ENCODE measurements at places on chromosomes 3 and 15.

DNA sequence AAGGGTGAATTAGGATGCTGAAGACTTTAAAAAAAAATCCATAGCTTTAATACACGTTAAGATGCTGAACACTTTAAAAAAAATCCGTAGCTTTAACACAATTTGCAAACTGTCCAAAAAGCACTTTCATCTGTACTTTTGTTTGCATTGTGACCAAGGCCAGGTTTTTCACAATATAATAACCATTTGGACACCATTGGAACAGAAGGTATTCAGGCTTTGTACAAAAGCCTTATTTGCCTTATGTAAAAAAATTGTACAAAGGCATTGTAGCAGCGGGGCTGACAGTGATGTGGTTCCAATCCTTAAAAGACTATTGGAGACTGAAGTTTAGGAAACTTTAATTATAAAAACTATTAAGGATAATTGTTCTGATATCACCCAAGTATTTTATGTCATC, 15.2 kb upstream of the ICE2 start:
- DNase-seq, result no peak

DNA sequence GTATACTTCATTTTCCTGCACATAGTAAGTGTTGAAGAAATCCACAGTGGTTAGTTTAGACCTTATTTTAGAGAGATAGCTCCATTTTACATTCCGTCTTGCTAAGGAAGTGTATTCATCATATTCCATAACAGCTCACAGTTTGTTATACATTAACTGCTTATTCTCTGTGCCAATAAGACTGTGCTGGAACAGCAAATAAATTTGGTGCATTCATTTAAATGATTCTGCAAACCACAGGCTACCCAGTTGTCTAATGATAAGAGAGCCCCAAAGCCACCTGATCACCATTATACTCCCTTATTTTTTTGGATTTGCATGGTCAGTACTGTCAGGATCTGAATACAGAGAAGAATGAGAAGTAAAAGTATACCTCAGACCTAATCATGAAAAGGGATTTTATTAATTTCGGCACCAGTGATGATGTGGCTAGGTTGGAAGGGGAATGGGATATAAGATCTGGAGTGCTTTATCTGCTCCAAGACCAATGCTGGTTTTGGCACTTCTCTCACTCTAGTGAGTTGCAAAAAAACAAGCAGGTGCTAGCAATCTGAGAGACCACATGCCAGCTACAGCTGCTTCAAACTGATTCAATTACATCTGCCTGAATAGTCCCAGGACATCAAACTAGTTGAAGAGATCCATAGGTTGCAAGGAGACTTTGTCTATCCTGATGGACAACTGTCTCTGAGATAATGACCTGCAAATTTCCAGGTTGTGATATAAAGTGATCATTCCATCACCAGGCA, 254.8 kb downstream of the ZBTB20 start:
- no peak for DNase-seq

- peak; percentile 67 for DNase-seq
These were observed 8.0 kb downstream of the CHD2 start for GRCh38 chr15:92907896-92908712.

- DNase-seq, result peak; percentile 75
These were observed 39.3 kb downstream of the BDH1 start for GRCh38 chr3:197516517-197516889.

- DNase-seq, result no peak
These were observed 84.7 kb upstream of the GOLGA8J start for GRCh38 chr15:29998033-29998432.

DNA sequence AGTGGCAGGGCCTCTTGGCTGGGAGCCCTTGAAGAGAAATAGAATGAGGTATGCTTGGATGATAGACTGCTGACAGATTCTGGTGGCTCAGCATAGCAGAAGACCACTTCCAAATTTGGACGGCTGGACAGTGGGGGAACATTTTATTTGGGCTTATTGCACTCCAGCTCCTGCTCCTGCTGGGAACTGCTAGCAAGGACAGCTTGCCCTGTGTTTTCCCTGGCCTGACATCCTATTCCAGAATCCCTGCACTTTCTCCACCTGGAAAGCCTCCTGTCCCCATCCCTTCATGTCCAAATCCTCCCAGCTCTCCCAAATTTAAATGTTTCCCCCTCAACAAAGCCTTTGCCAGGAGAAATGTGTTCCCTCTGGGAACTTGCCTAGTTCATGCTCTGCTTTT, 9.8 kb upstream of the COLQ start:
- no peak for DNase-seq

Measured in activated CD4-positive, alpha-beta T cell treated with anti-CD3 and anti-CD28 coated beads for 36 hours (primary cell).